ENCODE measurements at places on chromosomes 2 and 18.

DNA sequence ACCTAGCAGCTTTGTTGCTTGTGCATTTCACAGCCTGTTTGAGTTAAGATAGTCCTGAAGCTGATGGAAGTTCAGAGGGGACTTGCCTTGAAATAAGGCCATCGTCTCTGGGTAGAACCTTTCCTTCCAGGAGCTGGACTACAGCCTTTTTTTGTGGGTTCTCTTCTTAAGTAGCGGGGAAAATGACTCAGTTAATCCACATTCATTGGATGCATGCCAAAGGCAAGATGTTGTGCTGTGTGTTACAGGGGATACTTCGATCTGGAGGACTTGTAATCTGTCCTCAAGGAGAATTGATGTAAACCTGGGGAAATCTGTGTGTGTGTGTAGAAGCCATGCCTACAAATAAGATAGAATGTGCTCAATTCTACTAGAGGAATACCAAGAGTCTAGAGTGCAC, 46.8 kb downstream of the RPIA start:
- DNase-seq, result no peak

GRCh38 chr2:135227386-135227785, 175.3 kb downstream of the RAB3GAP1 start:
- DNase-seq, result no peak

GRCh38 chr18:51279367-51279984, 82.0 kb upstream of the MEX3C start:
- DNase-seq, result no peak

DNA sequence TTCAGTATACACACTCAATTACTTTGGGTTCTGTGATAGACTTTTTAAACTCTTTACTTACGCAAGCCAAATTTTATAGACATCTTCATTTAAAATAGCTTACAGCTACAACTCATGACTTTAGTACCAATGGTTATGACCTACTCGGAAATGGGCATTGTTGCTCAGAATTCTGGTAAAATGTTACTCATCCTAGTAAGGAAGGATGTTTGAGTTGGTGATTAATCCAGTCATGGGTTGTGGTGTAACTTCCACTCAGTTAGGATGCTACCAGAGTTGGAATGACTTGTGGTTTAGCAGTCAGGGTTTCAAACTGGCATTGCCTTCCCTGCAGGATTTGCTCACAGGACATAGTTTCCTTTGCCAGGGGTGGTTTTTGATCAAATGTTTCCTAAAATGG, 7.4 kb upstream of the NPC1 start:
- no peak for DNase-seq

- no peak for DNase-seq
Observed at GRCh38 chr18:55064760-55065159, 105.5 kb upstream of the CCDC68 start.

GRCh38 chr18:55857409-55857808, 269.4 kb upstream of the TCF4 start:
- no peak for DNase-seq

- no peak for DNase-seq
Observed at GRCh38 chr2:144082327-144082726, 437.6 kb downstream of the ZEB2 start.

DNA sequence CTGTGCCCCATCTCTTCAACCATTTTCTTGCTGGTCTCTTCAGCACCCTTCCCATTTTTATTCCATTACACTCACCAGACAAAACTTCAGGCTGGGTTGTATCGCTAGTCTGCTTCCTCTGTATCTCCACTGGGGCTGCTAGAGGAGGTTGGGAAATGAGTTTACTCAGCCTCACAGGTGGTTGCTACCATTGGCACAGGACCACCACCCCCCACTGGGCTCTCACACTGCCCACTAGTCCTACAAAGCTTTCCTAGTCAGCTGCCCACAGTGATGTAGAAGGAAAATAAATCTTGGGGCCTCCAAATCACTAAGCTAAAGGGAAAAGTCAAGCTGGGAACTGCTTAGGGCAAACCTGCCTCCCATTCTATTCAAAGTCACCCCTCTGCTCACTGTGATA, 12.3 kb upstream of the IL1B start:
- DNase-seq, result peak; percentile 15

DNA sequence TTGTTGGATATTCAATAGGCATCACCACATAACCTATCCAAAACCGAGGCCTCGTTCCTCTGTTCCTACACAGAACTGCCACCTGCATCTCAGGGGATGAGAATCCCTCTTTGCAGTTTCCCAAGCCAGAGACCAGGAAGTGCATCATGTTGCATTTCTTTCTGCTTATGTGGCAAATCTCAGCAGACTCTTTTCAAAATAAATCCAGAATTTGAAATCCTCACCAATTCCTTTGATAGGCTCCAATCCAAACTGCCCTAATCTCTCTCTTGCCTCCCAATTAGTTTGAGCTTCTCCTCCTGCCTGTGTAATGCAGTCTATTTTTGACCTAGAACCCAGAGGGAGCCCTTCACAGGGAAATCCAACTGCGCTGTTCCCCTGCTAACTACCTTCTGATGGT, 215.5 kb downstream of the RNF144A start:
- no peak for DNase-seq

DNA sequence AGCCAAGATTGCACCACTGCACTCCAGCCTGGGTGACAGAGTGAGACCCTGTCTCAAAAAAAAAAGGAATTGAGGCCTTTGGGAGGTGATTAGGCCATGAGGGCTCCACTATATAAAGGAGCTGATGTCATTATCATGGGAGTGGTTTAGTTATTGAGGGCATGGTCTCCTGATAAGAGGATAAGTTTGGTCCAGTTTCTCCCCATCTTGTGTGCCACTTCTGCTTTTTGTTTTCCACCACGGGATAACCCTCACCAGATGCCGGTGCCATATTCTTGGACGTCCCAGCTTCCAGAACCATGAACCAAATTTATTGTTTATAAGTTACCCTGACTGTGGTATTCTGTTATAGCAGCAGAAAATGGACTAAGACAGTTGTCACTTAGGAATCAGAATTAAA, 125.8 kb downstream of the C1D start:
- no peak for DNase-seq

GRCh38 chr18:56200381-56200911, 437.9 kb downstream of the TXNL1 start:
- DNase-seq, result peak; percentile 89

- no peak for DNase-seq
Observed at GRCh38 chr2:71101656-71102055, 28.4 kb downstream of the MCEE start.

GRCh38 chr2:126448611-126449010, 207.3 kb upstream of the GYPC start:
- DNase-seq, result no peak

- DNase-seq, result no peak
Observed at GRCh38 chr18:7677001-7677400, 109.9 kb downstream of the PTPRM start.

DNA sequence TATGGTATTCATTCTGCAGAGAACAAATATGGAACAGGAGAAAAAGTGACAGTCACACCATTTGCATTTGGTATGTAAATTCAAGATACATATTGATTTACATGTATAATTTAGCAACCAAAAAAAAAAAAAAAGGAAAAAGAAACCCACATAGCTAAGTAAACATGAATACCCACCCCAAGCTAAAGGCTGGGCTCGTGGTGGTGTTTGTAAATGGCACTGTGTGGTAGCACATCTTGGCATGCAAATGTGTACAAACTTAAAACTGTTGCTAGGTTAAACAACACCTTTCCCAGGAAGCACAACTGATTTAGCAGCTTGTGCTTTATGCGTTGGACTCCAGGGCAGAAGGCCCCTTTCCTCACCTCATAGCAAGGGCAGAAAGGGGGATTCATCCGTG, 481.1 kb upstream of the CELF4 start:
- no peak for DNase-seq

DNA sequence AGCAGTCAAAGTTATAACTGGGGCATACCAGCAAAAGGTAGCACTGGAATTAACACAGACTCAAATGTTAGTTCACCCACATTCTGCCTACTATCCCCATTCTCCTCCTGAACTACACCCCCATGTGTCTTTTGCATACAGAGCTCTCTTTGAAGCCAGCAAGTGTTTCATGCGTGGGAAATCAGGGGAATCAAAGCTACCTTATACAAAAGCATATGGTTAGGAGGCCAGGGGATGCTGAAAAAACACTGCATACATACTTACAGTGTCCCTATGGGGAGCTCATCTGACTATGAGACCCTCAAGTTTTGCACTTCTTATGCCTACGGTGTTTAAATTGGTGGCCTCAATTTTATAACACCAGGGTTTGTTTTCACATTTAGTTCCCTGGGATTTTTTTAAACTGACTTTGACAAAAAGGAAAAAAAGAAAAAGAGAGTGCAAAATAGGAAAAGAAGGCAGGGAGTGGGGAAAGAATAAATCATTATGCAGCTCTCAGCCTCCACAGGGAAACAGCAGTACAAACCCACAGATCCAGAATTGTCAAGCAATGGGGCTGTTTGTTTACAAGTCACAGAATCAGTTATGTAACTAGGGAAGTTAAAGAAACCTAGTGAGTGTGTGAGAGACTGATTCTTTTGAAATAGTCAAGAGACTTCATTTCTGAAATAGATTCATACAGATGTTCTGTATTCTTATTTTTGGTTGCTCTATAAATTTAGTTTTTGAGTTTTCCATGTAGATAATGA, 20.1 kb upstream of the PPP3R1 start:
- no peak for DNase-seq

DNA sequence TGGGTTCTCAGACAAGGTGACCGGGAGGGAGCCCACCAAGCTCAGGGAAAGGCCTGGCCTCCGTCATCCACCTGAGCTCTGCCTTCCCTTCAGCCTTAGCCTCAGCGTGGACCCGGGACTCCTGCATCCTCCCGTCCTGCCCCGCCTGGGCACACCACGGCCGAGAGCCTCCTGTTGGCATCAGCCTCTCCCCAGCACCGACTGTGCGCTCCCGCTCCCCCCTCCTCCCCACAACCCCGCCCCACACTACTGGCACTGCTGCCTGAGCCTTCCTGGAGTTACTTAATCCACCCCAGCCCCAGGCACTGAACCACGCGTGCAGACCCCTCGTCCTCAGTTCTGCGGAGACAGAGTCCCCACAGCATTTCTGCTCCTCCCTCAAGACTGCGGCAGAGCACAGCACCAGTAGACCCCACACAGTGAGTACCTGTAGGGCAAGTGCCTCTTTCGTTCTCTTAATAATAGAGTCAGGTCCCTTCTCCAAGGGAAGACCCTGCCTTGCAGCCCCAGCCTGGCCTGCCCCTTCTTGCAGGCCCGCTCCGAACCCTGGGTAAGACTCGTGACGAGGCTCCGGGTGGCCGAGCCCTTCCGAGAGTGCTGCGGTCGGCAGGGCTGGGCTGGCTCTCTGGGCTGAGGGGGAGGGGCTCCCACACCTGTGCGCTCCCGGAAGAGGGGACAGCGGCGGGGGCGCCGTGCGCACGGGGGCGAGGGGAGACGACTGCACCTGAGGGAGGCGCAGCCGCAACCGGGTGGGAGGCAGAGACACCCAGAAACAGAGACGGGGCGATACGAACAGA, at the start of gene AMER3:
Gene AMER3, plus strand, starts transcription at position 285 of the 797 bp plus-strand sequence. CDS start 6,533 bp downstream, outside the sequence.
- peak; percentile 72 for DNase-seq

DNA sequence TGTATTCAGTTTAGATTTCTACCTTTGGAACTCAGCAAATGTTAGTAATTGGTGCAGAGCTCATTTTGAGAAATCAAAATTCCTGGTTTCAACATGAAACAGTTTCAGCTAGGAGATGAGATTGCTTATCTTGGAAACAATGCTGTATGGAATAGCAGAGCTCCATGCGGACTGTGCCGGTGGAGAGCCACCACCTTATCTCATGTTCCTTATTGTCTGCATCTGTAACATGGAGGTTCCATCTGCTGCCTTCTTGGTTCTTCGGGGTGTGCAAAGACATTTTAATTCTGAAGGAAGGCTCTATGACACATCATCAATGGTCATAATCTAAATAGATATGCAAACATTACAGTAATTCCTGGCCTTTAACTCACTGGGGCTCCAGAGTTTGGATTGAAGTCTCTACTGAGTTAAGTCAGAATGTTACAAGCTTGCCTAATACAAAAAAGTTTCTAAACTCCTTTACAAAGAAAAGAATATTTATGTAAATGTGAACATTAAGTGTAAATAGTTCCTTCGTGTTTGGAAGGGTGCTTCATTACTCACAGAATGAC, 65.3 kb downstream of the PRKRA start:
- DNase-seq, result no peak

GRCh38 chr2:233441161-233442027, 87.1 kb downstream of the DGKD start:
- no peak for DNase-seq

GRCh38 chr18:80104364-80104779, 4.7 kb upstream of the ADNP2 start:
- DNase-seq, result no peak

DNA sequence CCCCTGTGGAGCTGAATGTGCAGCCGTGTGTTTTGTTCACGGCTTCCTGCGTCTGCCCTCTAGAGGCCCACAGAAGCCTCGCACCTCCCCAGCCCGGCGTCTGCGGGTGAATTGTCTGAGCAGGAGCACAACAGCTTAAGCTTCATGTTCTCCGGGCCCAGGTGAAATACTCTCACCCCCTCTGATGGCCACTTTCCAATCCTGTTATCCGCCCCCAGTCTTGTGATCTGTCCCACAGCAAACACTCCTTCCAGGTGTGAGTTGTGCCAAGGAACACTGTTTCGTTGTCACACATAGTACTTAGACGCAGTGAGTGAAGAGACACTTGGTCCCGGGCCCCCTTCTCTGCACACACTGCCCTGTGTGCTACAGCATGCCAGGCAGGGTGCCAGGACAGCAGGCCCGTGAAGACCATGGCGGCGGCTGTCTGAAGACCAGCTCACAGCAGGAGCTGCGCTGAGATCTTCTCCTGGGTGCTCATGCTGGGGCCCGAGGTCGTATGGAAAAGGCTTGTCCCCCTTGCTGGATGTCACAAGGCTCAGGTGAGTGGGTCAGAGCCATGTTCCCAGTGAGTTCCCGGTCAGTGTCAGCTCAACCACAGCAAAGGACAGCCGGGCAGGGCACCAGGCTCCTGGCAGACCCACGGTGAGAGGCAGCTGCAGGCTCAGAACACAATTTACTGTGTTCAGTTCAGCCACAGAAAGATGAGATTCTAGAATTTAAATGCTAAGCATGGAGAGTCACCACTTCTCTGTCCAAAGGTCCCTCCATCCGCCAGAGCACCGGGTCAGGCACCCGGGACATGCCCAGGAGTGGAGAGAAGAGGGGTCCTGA, 6.8 kb upstream of the PXDN start:
- DNase-seq, result peak; percentile 61

DNA sequence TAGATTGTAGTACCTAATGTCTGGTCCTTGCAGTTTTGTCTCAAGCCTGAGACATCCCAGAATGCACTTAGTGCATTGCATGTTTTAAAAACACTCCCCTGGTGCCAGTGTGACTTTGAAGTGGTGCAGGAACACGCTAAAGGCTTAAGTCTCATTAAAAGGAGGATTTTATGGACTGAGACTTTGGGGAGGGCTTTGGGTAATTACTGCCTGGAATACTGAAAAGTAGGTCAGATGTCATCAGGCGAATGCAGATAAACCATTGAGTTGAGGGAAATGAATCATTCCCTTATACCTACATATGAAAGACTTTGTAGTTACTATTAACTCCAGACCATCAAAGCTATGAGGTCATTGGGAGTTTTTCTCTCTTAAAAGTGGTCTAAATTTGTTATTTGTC, 3.0 kb upstream of the OSBPL1A start:
- no peak for DNase-seq

All from NCI-H69 (cell line).